NCI-H446 treated with DMSO at 0.1 percent for 48 hours (cell line): ENCODE measurements at places on chromosomes 2 and 18.

DNA sequence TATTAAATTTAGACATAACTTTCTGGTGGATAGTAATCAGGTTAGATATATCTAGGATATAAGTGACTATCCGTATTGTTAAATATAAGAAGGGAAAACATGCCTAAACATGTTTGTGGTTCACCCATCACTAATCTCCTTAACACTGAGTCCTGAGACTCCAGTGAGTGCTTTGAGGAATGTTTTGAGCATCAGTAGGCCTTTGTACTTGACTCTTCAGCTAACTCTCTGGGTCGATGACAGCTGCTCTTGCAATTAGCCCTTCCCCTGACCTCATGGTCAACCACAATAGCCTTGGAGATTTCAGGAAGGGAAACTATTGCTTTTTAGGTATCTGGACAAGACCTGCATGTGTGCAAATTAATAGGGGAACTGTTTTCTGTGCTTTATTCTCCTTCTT is 716.8 kb downstream of the EPHA4 start:
- DNase-seq: no peak

- DNase-seq: no peak
Measured at GRCh38 chr2:200136655-200137054, 169.8 kb upstream of the SPATS2L start.

- DNase-seq: no peak
Measured at GRCh38 chr2:12903272-12903671, 186.5 kb downstream of the TRIB2 start.

GRCh38 chr2:119142824-119143223 is 15.7 kb downstream of the C1QL2 start:
- no peak for DNase-seq

DNA sequence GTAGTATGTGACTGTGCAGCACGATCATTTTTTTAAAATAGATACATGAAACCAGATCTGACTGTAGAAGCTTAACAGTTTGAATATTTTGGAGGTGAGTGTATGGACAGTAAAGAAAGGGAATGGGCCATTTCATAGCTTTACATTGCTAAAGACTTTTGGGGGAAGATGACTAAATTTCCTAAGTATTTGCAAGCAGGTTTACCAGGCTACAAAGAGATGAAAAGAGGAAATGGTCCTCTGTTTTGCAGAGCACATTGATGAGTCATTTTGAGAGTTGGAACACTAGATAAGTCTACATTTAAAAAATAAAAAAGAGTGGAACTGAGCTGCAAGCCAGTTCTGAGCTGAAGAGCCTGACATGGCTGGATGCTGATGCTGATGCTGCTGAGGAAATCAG is 115.7 kb upstream of the LRATD1 start:
- DNase-seq: no peak

GRCh38 chr2:37219046-37219445 is 12.3 kb downstream of the CEBPZ start:
- no peak for DNase-seq

- no peak for DNase-seq
Measured at GRCh38 chr18:22783662-22784076, 149.5 kb upstream of the RBBP8 start.

GRCh38 chr2:217937446-217937845 is 65.3 kb downstream of the TNS1 start:
- DNase-seq: no peak

DNA sequence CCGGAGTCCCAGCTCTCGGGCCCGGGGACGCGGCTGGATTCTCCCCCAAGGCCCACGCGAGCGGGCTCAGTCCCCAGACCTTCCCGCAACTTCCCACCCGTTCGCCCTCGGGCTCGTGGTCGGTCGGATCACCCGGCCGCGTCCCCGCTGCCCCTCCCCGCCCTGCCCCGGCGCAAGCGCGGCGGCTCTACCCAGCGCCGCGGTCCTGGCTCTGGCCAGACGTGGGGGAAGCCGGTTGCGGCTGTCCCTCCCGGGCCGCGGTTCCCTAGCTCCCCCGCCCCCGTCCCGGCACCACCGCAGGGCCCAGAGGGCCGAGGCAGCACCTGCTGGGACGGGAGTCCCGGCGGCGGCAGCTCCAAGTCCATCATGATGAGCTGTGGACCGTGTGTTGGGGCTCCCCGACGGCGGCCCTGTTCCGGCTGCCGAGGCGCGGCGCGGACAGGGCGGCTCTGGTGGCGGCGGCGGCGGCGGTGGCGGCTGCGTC is 276 bp downstream of the NFE2L2 start:
- DNase-seq: no peak

- DNase-seq: no peak
Measured at GRCh38 chr2:239199041-239199768, 201.6 kb downstream of the HDAC4 start.

- peak; percentile 40 for DNase-seq
Measured at GRCh38 chr2:191155608-191156071, 4.8 kb upstream of the STAT4 start.

- no peak for DNase-seq
Measured at GRCh38 chr18:68783506-68783905, 14.4 kb upstream of the CCDC102B start.

DNA sequence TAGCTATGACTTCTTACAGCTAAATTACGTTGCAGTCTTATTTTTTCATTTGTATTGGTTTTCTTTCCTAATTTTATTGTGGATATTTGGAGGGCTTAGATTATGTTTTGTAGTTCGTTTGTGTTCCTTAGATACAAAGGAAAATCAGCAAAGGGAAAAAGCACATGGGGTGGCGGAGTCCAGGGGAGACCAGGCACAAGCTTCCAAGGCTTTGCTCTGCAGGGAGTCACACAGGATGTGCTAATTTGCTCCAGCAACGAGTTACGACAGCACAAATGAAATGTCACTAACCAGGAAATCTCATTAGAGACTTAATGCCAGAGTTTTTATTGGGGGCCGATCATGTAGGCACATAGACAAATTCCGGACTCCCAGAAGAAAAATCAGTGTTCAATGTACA is 60.5 kb upstream of the CABYR start:
- DNase-seq: no peak

DNA sequence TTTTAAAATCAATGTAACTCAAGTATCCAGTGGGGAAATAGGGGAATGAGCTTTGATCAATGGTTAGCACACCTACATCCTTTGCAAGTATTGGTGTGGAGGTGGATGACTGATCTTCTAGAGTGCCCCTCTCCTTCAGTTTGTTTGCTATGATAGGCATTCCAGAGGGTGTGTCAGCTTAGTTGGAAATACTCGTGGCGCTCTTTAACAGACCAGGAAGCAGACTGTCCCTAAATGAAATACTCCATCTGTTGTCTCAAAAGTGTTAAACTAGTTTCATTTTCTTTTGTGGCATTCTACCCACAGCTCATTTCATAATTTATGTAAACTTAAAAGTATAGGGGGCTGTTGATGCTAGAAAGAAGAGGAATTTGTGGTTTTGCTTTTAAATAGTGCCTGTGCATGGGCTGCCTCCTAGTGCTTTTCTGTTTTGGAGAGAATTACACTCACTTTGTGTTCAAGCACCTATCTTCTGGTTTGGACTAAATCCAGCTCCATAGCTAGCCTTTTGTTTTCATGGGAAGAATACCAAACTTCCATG is 66.2 kb downstream of the STAT1 start:
- peak; percentile 42 for DNase-seq

GRCh38 chr18:9944805-9945204 is 31.0 kb downstream of the VAPA start:
- DNase-seq: no peak

DNA sequence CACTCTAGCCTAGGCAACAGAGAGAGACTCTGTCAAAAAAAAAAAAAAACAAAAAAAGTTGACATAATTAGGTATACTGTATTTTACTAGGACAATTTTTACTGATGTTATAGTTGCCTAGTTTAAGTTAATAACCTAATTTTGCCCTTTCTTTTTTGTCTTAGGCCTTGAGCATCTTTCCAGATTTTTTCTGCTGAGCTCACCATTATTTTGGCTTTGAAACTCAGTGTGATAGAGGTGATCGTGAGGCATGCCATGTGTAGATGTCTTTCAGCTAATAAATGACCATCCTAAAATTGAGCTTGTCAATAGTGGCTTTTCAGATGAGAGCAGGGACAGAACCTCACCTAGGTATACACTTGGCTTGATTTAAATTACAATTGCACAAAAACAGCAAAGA is 47.4 kb downstream of the RPRM start:
- no peak for DNase-seq

- DNase-seq: no peak
Measured at GRCh38 chr2:196291426-196291825, 120.0 kb upstream of the STK17B start.

DNA sequence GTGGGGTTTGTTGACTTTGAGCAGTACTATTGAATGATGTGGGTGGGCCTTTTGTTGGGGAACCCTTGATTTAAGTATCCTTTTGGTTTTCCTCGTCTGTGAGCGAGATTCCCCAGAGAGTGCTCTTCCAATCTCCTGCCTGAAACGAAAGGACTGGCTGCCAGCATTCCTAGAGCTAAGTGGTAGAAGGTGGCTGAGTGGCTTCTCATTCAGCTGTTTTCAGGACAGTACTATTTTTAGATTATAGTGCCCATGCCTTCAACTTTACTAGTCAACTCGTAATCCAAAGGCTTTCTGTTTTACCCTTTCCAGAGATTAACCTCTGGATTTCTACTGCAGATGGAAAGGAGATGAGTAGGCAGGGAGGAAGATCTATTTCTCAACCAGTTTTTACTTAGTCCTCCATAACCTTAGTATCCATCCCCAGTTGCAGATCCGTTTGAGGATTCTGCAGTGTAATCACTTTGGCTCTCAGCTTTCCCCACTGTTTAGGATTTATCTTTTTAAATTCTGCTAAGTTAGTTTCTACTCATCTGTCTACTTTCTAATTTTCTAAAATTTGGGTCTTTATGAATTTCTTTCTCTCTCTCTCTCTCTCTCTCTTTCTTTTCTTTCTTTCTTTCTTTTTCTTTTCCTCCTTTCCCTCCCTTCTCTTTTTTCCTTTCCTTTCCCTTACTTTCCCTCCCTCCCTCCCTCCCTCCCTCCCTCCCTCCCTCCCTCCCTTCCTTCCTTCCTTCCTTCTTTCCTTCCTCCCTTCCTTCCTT is 9.2 kb downstream of the SLC4A1AP start:
- DNase-seq: no peak

DNA sequence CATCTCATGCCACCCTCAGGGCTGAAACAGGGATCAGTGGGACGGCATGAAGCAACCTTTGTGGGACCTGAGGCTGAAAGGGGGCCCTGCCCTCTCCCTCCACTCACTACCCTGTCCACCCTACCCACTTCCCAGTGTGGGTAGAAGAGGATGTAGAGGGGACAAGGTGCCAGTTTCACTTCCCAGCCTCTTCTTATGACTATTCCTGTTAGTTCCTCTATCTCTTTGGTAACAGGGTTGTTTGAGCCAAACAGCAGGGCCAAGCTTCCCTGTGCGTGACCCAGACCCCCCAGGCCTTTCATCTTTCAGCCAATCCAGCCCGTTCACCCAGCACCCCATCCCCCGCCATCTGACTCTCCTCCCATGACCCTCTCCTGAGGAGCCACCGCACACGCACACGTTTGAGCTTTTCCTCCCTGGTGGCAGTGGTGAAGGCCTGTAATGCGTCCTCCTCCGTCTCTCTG is 82.3 kb downstream of the STPG4 start:
- DNase-seq: no peak

DNA sequence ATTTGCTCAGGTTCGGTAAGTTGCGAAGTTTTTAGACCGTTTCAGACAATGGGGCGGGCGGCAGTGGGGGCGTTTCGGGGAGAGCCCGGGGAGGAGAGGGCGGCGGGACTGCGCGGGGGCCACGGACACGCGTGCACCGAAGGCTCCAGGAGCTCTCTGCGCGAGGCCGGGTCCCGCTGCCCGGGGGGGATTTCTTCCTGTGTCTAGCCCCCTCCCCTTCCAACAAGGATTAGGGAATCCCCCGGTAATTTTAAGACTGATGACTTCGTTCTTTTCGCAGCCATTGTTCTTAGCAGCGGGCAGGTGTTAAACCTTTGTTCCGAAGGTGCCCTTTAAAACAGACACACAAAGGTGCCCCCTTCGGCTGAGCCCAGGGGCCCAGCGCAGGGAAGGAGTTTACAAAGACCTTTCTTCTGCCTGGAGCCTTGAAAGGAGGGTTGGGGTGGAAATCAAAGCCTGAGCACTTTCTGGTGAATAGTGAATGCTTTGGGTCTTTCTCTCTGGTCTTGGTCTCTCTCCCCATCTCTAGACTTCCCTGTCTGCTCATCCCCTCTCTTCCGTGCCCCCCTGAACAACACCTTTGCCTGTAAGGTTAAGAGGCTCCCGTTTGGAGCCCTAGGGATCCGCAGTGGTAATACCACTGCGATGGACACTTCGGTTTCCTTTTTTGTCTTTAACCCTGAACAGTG is 2.1 kb downstream of the TRIB2 start:
- DNase-seq: no peak

GRCh38 chr2:77867146-77867545 is 345.0 kb upstream of the LRRTM4 start:
- DNase-seq: no peak

DNA sequence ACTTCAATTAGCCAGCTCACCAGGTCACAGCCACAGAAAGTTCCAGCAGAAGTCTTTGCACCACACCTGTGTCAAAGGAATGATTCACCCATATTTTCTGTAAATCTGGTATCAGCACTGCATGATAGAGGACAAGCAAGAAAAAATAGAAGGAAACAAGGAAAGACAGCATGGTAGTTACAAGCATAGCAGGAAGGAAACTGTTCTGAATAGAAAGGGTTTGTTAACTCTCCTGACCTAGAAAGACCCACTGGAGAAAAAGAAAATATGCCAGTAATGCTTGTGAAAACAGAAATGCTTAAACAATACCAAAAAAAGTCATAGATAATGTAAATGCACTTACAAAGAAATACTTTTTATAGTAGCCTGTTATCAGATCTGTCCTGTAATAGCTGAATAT is 40.8 kb downstream of the SCRN3 start:
- DNase-seq: no peak

DNA sequence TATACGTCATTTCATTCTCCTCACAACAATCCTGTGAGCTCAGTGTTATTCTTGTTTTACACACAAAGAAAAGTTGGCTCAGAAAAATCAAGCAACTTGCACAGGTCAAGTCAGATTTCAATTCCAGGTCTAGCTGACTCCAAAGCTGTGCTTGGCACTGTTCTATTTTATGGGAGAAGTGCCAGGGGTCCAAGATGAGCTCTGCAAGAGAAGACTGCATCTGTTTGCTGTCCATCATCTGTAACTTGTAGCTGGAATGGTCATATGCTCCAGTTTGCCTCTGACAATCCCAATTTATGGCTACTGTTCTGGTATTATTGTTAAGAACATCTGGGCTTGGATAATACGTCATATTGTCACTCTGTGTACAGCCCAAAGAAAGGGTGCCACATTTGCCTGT is 28.9 kb downstream of the KCNF1 start:
- peak; percentile 23 for DNase-seq

- DNase-seq: no peak
Measured at GRCh38 chr2:179207047-179207446, 57.6 kb downstream of the SESTD1 start.
